ENCODE measurements at places on chromosomes 7 and 10. TPM values are rescaled to one million over a fixed set of nuclear protein-coding genes. Genes with fewer than 3 reads are reported as not detected.

The ASAH2B gene
- total RNA-seq, result 4.5 TPM

The CFAP69 gene
- total RNA-seq, result 3.2 TPM

The HOXA11 gene
- 0.65 TPM for total RNA-seq

The PAX4 gene
- total RNA-seq, result not detected

The PIK3AP1 gene
- 0.92 TPM for total RNA-seq

The ZNF107 gene
- 2.3 TPM for total RNA-seq

The BHLHA15 gene
- 0.66 TPM for total RNA-seq

The KCNMA1 gene
- 75.8 TPM for total RNA-seq

The MORN4 gene
- total RNA-seq, result 7.3 TPM

The NIPSNAP2 gene
- 59.0 TPM for total RNA-seq

The TAS2R16 gene
- total RNA-seq, result not detected

The TRPV5 gene
- total RNA-seq, result not detected

The ADARB2 gene
- not detected for total RNA-seq

The COBL gene
- 4.9 TPM for total RNA-seq

The GLI3 gene
- total RNA-seq, result 0.34 TPM

The CDNF gene
- 0.85 TPM for total RNA-seq

The OPTN gene
- 53.4 TPM for total RNA-seq

The MMP21 gene
- total RNA-seq, result 0.03 TPM

The ZNF503 gene
- 12.5 TPM for total RNA-seq

The CNPY1 gene
- not detected for total RNA-seq

The VAX1 gene
- total RNA-seq, result 1.3 TPM

The MCM7 gene
- total RNA-seq, result 259 TPM

The SCRN1 gene
- total RNA-seq, result 72.1 TPM

The KMT2C gene
- 8.3 TPM for total RNA-seq

The TRIM50 gene
- total RNA-seq, result not detected

The CRHR2 gene
- not detected for total RNA-seq

The SLIT1 gene
- total RNA-seq, result 0.03 TPM

The EPO gene
- not detected for total RNA-seq

The PDZD7 gene
- total RNA-seq, result 0.71 TPM
